ENCODE measurements at places on chromosomes 1 and 21. TPM values are rescaled to one million over a fixed set of nuclear protein-coding genes. Genes with fewer than 3 reads are reported as not detected.

GRCh38 chr1:177431123-177431522, 260.4 kb downstream of the BRINP2 start:
- DNase-seq: no peak

- DNase-seq: no peak
These were observed 105.0 kb upstream of the SAMD11 start for GRCh38 chr1:818618-819291.

DNA sequence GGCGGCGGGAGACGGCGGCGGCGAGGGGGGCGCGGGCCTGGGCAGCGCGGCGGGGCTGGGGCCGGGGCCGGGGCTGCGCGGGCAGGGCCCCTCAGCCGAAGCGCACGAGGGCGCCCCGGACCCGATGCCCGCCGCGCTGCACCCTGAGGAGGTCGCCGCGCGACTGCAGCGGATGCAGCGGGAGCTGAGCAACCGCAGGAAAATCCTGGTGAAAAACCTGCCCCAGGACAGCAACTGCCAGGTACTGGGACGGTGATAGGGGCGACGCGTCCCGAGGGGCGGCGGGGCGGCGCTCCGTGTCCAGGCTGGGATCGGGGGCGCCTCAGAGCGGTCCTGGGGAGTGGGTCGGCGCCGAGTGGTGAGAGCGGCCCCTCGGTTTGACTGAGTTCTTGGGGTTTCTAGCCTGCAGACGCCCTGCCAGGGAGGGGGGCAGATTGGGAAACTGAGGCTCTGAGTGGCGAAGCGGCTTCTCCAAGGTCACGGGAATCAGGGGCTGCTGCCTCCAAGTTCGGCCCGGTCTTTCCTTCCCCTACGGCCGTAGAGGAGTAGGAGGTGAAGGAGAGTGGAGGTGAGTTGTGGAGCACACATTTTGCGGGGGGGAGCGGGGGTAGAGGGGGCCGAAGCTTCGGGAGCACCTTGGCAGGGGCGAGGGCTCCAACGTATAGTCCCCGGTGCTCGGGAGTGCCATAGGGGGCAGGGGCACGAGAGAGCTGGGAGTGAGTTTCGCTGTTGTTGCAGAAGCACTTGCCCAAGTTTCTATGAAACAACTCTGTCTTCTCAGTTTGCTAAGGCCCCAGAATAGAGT, 508 bp downstream of the RAVER2 start:
- peak; percentile 40 for DNase-seq

DNA sequence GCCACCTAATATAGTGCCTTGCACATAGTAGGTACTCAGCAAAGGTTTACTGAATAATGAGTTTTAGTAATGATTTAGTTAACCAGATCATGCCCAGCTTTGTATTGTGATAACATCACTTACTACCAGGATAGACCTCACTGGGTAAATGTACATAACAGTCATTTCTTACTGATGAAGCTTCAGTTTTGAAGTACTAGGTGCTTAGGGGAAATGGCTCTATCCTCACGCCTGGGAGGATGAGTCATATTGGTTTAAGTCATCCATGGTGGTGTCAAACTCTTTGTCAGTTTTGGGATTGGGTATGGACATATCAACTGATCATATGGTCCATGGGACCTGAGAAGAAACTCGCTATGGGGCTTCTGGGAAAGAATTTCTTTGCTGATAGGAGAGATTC, 90.6 kb upstream of the USP24 start:
- peak; percentile 74 for DNase-seq

- peak; percentile 58 for DNase-seq
These were observed 25.0 kb upstream of the RD3 start for GRCh38 chr1:211517006-211517405.

GRCh38 chr1:36486093-36486438, 3.4 kb upstream of the CSF3R start:
- no peak for DNase-seq

DNA sequence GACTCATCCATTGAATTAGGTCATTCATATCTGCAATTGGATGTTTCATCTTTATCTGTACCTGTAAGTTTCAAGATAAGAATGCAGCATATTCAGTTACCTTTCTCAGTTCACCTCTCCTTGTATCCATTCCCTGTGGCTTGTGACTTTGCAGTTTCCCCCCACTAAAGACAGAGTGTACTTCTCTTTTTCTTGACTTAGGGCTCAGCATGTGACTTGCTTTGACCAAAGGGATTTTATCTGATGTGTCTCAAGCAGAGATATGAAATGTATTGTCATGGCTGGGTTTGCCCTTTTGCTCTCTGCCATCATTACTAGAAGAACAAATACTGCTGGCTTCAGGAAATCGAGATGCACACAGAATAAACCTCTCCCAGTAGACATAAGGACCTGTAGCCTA, 754.8 kb downstream of the ADGRL2 start:
- DNase-seq: no peak

DNA sequence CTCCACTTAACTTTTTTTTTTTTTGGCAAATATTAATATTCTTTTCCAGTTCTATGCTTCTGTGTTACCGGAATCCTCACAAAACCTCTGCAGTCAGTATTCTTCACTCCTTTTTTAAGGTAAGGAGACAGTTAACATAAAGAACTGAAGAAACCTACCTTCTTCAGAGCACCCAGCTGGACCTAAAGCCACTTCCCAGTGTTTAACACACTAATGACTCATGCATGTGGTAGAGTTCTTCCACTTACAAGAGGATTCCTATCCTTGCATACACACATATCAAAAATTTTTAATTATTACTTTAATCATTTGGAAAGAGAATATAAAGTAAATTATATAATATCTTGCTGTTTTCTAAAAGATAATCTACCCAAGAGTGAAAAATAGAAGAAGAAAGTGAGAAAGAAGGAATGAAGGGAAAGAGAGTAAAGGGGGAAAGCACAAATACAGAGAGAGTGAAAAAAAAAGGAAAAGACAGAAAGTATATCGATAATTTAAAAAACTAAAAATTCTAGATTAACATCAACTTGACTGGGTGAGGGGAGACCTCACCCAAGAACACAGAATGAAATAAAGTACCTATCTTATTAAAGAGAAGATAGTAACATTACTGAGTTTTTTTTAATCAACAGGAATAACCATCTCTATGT, 54.9 kb downstream of the ENAH start:
- peak; percentile 59 for DNase-seq

- no peak for DNase-seq
These were observed 3.0 kb downstream of the RBBP5 start for GRCh38 chr1:205118752-205119151.

DNA sequence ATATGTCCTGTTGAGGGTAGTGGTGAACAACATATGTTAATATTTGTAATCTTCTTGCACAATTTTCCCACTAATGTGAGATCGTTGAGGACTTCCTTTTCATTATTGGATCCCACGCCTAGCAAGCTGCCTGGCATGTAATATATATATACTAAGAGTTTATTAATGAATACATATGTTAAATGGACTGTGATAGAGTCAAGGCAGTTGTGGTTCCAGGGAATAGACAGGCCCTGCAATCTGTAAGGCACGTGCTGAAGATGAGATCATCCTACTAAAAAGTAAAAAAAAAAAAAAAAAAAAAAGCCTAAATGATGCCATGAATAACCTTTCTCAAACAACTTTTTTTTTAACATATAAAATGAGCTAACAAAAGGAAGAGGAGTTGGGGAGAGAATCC, 28.9 kb downstream of the PLPPR5 start:
- no peak for DNase-seq

GRCh38 chr1:27970401-27970800, 10.6 kb downstream of the XKR8 start:
- DNase-seq: no peak

DNA sequence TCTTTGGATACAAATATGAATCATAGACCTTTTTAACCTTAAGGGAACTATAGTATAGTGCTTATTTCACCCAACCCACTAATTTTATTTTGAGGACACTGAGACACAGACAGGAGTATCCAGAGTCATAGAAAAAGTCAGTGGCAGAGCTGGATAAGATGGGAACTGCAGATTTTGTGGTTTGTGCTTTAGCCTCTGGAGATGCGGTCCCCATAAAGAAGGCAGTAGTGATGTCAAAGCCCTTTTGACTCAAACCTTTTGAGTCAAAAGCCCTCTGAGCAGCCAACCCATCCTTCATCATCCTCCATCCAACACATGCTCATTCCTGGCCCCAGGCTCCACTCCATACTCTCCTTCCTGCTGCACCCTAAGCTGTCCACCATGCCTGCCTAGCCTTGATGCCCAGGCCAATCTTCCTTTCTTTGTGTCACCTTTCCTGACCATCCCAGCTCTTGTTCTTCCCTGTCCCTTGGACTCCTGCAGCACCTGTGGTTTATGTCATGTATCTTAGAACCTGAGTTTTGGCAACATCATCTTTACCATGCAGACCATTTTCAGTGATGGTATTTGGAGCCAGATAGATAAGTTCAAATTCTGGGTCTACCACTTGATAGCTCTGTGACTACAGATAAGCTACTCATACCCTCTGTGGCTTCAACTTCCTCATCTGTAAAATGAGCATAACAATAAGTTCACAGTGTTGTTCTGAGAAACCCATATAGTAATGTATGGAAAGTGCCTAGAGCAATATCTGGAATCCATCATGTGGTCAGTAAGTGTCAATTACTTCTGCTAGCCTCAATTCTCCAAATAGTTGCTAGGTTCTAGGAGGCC, 20.1 kb downstream of the SLAMF1 start:
- no peak for DNase-seq

- peak; percentile 51 for DNase-seq
These were observed 30.9 kb upstream of the TAL1 start for GRCh38 chr1:47262787-47263413.

DNA sequence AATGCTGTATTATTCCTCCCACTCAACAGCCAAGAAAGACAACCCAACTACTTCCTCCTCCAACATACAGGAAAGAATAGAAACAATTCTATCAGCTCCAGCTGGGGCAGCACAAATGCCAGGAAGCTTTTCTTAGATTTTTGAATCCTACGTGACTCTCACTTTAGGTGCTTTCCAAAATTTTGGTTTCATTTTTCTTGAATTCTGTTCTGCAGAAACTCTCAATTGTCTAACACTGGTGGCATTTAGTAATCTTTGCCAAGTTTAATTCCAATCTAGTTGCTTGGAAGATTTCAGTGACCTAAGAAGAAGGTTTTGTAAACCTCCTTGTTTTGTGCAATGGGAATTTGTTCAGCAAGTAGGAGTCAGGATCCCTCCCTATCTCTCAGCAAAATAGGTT, 37.1 kb upstream of the DOCK7 start:
- DNase-seq: peak; percentile 18

Gene SLC35E2B
- 14.0 TPM for total RNA-seq

Gene RIPPLY3
- total RNA-seq: not detected

Gene HMGCS2
- total RNA-seq: 0.26 TPM

Gene CD1D
- total RNA-seq: 3.1 TPM

Gene UMODL1
- total RNA-seq: not detected

Gene RIMKLA
- total RNA-seq: not detected

Gene ARHGAP30
- 3.1 TPM for total RNA-seq
